NCI-H526 treated with DMSO at 0.1 percent for 48 hours (cell line): ENCODE measurements at places on chromosomes 11 and 22.

GRCh38 chr11:132006884-132007580, 636.6 kb downstream of the NTM start:
- DNase-seq, result no peak

DNA sequence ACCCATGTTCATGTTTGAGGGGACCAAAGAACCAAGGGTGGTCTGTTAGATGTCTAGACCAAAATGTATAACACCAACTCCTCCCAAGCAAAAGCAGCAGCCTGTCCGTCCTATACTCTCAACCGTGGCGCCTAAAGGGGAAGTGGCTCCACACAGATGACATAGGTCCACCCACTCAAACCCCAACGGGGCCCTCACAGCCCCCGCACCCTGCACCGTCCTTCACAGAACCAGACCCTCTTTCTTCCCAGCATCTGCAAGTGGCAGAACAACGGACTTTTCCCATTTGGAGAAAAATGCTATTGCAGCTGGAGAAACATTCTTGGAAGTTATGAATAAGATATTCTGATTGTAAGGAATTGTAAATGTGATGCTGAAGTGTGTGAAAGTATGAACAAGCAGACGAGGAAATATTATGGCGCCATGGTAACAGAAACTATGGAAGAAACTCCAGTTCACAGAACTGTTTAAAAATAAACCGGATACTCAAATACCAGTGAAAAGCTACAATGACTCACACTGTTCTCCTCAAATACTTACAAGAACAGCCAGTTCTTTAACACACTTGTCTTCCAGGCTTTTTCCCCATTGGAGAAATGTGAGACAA, 76.5 kb upstream of the ARFGAP3 start:
- no peak for DNase-seq

GRCh38 chr11:41309716-41310115, 149.7 kb downstream of the LRRC4C start:
- no peak for DNase-seq

- DNase-seq, result peak; percentile 80
Observed at GRCh38 chr11:32891657-32892354, 805 bp upstream of the QSER1 start.

DNA sequence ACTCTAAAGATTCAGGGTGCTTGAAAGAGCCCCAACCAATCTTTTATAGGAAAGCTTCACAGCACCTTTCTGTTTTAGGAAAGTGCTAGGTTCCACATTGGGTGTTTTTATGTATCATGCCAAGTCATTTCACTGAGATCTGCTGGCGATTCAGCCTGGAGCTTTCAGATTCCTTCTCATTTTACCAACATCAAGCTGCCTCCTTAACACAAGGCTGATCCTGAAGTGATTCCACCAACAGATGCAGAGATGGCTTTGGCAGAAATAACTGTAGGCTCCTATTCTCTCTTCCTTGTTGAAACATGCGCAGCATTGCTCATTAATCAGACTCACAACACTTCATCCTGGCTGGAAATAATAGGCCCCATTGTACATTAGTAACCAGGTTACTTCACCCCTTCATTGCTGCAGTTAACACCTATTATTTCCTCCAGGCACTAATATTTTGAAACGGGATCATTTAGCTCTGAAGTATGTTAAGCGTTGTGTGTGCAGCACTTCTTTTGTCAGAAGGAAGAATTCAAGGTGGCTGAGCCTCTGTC, 89.0 kb downstream of the OPCML start:
- DNase-seq, result no peak

DNA sequence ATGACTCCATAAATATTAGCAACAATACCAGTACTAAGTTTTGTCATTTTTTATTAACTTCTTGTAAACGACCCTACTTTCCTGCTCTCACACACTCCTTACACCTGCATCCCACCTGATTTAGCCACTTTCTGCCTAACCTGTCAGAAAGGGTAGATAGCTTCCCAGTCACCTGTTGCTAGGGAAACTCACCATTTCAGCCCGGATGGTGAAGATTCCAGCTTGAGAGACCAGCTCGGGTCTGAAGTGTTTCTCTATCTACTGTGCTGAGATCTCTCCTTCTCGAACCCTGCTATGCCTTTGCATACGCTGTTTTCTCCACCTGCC, at the start of gene PARVG:
TSS of gene PARVG (plus strand) at position 220 of the 327 bp plus-strand sequence. CDS start 2,405 bp downstream, outside the sequence.
- no peak for DNase-seq

- DNase-seq, result no peak
Observed at GRCh38 chr22:49930596-49931412, 12.4 kb downstream of the CRELD2 start.

DNA sequence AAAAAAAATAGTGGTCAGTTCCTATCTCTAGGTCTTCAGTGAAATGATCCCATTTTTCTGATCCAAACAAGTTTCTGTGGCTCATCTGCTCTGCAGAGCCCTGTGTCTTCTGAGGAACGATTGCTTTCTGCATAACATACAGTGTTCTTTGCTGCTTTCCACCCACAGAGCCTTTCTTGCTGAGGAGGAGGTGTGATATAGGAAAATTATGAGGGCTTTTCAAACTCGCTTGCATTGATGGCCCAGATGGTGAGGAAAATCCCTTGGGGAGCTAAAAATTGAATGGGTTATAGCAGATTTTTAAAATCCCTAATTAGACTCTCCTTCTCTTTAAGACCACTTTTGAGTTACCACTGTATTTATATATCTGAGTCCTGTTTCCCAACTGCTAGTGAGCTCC, 31.3 kb downstream of the JAM3 start:
- no peak for DNase-seq

GRCh38 chr11:6505577-6506240, 8.6 kb downstream of the DNHD1 start:
- peak; percentile 11 for DNase-seq

DNA sequence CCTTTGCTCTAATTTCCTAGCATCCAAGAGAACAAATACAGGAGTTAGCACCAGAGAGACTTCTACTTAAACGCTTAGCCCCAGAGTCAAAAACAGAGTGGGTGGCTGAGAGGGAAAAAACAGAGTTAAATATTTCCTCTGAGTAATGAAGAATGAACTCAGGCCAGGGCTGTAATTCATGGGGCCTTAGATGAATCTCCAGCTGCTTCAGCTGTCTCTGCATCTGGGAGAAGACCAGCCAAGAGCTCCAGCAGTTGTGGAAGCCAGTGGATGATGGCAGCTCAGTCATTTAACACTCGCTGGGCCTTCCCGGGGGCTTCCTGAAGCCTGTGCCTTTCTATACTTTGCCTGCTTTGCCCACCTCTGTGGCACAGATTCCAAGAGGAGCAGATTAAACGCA, 5.7 kb upstream of the ADAMTS15 start:
- DNase-seq, result no peak

DNA sequence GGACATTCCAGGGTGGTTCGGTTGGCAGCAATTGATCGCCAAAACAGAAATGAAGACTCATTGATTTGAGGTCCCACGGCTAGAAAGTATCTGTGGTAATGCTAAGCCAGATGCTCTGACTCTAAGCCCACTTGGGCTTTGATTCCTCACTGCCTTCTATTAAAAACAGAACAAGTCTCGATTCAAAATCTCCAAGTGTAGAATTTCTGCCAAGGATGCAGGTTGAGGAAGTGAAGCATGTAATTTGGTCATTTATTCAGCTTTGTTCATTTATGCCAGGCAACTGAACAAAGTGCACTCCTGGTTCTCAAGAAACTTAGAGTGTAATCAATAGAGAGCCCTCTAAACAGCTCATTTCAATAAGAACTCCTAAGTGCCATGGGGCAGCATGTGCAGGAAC, 2.3 kb upstream of the CEP295 start:
- no peak for DNase-seq

- no peak for DNase-seq
Observed at GRCh38 chr11:596374-596773, 19.4 kb downstream of the IRF7 start.

DNA sequence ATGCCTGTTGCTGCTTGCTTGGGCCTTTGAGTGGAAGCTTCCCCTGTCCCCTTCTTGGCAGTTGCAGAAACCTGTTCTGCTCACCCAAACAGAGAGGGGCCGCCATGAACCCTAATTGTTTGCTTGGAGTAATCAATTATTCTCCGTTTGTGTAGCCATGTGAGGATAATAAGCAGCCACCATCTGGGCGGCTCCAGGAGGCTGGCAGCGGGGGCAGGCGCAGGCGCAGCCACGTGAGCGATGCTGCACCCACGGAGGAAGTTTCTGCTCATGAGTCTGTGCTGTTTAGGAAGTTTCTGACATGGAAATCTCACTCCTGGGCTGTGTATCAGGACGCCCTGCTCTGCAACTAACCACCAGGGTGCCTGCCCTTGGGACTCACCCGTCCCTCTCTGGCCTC, 90.1 kb downstream of the MPPED1 start:
- DNase-seq, result no peak

GRCh38 chr11:1515082-1516060, 28.8 kb upstream of the MOB2 start:
- DNase-seq, result peak; percentile 23

GRCh38 chr11:76759517-76759916, 23.6 kb upstream of the TSKU start:
- DNase-seq, result no peak

DNA sequence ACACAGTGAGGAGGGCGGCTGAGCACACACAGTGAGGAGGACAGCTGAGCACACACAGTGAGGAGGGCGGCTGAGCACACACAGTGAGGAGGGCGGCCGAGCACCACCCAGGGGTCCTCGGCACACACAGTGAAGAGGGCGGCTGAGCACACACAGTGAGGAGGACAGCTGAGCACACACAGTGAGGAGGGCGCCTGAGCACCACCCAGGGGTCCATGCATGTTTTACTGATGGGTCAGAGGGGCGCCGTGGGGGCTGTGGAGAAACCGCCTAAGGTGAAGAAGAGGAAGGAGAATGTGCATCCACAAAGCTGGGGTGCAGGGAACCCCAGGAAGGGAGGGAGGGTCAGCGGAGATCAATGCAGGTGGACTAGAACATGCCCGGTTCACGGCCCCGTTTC, 461.8 kb downstream of the BRD1 start:
- DNase-seq, result no peak

GRCh38 chr11:20010156-20010850, 150.0 kb downstream of the DBX1 start:
- DNase-seq, result no peak

GRCh38 chr11:100785148-100785983, 98.3 kb downstream of the ARHGAP42 start:
- no peak for DNase-seq

- no peak for DNase-seq
Observed at GRCh38 chr11:46200537-46201281, 76.8 kb upstream of the CREB3L1 start.

- no peak for DNase-seq
Observed at GRCh38 chr22:50260434-50260800, 1.1 kb downstream of the MAPK12 start.

DNA sequence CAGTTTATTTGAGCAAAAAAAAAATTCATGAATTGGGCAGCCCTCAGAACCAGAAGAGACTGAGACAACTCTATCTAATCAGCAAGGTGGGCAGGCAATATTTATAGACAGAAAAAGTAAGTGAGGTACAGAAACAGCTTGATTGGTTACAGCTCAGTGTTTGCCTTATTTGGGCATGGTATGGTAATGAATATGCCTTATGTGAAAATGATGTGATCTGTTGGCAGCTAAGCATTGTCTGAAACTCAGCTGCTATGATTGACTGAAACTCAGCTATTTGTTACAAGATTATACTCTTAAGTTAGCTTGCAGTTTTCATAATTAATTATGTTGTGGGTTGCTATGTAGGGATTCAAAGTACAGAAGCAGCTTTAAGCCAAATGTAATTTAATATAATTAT, 127.6 kb downstream of the CNTN5 start:
- DNase-seq, result no peak

GRCh38 chr11:109275931-109276330, 146.1 kb upstream of the C11orf87 start:
- DNase-seq, result no peak

DNA sequence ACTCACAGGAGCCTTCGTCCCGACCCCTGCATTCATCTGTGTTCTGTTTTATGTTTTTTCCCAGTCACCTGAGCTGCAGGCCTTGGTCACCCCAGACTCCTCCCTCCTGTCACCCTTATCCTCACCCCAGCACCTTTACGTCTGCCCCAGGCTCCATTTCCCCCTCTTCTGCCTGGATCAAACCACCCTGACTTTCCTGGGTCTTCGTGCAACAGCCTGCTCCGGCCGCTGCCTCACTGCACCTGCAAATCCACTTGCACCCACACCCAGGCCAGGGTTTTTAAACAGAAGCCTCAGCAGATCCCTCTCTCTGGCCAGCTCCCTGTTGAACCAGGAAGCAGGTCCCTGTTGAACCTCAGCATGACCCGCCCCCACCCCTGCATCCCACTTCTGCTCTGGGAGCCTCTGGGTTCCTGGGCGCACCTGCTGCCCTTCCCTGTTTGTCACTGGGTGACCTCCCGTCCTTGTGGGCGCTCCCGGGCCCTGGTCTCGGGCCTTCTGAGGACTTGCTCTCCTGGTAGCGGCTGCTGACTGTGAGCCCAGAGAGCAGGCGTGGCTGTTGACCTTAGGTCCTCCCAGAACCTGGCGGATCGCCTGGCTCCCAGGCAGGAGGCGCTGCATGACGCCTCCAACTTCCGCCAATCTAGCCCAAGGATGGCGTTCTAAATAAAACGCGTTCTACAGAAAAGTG, 12.8 kb downstream of the MAPK8IP2 start:
- no peak for DNase-seq

DNA sequence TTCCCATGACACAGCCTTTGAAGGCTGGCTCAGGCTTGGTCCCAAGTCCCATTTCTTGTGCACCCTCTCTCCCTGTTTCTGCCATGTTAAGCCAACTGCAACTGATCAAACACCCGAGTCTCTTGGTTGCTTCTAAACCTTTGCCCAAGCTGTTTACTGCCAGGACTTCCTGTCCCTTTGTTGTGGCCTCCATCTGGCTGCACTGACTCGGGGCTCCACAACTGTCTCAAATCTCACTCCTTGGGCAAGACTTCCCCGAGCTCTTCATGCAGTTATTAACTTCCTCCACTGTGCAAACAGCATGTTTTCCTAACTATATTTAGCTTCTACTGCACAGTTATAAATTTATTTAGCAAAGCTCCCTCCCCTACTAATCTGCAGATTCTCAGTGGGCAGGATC, 4.3 kb downstream of the VPREB1 start:
- no peak for DNase-seq

GRCh38 chr22:50252082-50253045, 1.3 kb upstream of the HDAC10 start:
- DNase-seq, result peak; percentile 30

- DNase-seq, result no peak
Observed at GRCh38 chr11:35116245-35116644, 22.7 kb upstream of the CD44 start.

- no peak for DNase-seq
Observed at GRCh38 chr11:73053964-73054363, 88.2 kb downstream of the FCHSD2 start.
